ENCODE measurements at places on chromosomes 11 and 22. TPM values are rescaled to one million over a fixed set of nuclear protein-coding genes. Genes with fewer than 3 reads are reported as not detected.
A peak's percentile ranks its signal among the peaks of the same experiment; 100 is the strongest.

GNB1L gene
- total RNA-seq: 3.7 TPM

DNA sequence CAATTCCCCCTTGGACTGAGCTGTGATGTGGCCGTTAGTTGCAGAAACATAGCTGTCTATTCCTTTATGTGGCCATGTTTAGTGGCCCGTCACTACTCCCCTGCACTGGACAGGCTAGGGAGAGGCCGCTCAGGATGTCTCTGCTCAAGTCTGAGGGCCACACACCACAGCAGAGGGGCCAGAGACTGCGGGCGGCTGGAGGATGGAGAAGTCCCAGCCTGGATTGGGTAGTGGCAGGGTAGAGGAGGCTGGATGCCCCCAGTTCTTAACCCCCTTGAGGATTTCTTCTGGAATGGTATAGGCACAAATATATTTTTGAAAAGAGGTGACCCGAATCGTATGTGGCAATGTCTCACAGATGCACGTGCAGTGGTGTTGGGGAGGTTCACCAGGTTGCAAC, 116.4 kb upstream of the B3GAT1 start:
- H3K4me3 ChIP-seq: no peak overlapping the region
- H3K27me3 ChIP-seq: no peaks in the 10 kb centered on the region
- no peak for DNase-seq
- H3K4me1 ChIP-seq: peaks cover 4% of the 10 kb centered on the region
- H3K36me3 ChIP-seq: no peaks in the 10 kb centered on the region

GPR83 gene
- total RNA-seq: 0.31 TPM

DNA sequence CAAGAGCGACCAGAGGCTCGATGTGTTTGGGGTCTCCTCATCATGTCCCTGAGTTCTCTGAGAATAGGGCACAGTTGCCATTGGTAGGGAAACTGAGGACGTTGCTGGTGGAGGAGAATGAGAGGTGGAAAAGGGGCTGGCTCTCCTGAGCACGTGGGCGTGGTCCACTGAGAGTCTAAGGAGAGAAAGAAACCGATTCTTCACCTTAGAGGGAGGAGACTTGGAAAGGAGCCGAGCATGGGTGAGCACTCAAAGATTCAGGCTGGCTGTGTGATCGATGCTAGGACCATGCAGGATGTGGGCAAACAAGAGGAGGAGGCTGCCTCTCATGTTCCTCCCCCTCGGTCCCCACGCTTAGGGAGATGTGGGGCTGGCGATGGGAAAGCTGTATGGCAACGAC, 19.8 kb upstream of the TLCD5 start:
- H3K4me3 ChIP-seq: peak overlapping the region; percentile 38
- DNase-seq: no peak
- no peak overlapping the region for H3K27ac ChIP-seq

MAPK8IP2 gene
- total RNA-seq: 0.69 TPM

DNA sequence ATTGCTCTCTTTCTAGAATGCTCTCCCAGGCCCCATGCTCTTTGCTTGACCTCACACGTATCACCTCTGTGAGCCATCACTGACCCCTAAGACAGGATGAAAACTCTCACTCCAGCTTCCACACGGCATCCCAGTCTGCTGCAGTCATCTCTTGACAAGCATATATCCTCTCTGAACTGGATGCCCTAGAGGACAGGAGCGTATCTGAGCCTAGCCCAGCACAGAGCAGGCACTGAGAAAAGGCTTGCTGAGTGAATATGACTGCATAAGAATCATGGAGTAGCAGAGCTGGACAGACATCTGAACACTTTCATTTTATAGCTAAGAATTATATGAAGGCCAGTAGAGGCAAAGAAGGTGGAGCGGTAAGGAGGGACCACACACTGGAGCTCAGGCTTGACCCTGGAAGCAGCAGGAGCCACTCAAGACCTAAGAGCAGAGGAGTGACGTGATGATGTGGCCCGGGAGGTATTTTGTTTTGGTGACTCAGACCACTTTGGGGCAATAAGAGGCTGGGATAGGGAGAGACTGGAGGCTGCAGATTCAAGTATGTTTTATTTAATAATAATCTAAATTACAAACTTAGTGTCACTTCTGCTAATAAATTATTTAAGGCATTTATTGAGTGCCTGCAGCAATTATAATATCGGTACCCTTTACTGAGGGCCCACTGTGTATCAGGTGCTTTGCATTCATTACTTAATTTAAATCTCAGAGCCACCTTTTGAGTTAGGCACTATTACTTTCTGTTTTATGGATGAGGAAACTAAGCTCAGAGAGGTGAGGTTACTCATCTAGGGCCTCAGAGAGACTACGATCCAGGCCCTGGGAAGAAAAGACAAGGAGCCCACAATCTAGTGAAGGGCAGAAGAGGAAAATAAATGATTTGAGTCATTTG, 42.6 kb downstream of the MAP6 start:
- no peak overlapping the region for H3K27ac ChIP-seq
- H3K27me3 ChIP-seq: peaks cover 2% of the 10 kb centered on the region
- H3K4me1 ChIP-seq: no peaks in the 10 kb centered on the region
- H3K36me3 ChIP-seq: no peaks in the 10 kb centered on the region
- DNase-seq: no peak

DNA sequence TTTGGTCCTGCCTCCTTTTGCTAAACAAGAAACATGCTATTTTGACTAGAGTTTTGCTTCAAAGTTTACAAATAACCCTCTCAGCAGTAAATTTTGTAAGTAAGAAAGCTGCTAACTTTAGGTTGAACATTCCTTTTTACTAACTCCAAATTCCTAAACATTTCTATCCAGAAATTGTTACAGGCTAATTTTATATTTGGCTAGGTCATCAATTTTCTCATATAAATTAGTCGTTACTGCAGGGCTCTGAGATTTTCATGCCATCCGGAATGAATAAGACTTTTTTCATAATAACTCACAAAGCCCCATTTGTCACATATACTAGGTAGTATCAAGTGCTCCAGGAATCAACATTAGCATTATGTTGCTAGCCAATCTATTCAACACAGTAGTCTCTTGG, 143.1 kb downstream of the METTL15 start:
- H3K36me3 ChIP-seq: no peaks in the 10 kb centered on the region
- no peak for DNase-seq
- H3K27me3 ChIP-seq: no peaks in the 10 kb centered on the region

DNA sequence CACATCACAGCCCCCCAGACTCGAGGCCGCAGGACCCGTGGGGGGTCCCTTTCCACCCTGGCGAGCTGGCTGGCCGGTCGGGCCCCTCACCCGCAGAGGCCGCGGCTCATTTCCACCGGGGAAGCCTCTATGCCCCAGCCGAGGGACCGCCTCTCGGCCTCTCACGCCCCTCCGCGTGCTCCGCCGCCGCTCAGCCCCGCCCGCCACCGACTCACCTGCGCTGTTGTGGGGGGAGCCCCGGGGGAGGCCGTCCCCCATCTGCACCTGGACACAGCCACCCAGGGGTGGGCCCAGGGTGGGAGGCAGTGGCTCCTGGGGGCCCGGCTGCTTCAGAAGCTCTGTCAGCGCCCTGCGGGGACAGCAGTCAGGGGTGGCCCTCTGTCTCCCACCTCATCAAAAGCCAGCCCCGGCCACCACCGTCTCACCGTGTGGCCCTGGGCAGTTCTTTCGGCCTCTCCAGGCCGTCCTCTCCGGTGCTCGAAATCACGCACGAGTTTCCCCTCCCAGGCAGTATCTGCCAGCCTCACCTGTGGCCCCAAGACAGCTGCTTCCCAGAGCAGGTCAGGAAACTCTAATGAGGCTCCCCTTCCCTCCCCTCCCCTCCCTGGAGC, 3.8 kb downstream of the SHISA8 start:
- peaks cover 29% of the 10 kb centered on the region for H3K27me3 ChIP-seq
- DNase-seq: no peak
- peaks cover 13% of the 10 kb centered on the region for H3K4me1 ChIP-seq
- peaks cover 3% of the 10 kb centered on the region for H3K36me3 ChIP-seq

GRCh38 chr22:17518406-17518805, 44.9 kb upstream of the SLC25A18 start:
- H3K4me1 ChIP-seq: peaks cover 2% of the 10 kb centered on the region
- no peak for DNase-seq
- peaks cover 22% of the 10 kb centered on the region for H3K36me3 ChIP-seq
- peak overlapping the region; percentile 5 for H3K27ac ChIP-seq
- H3K27me3 ChIP-seq: no peaks in the 10 kb centered on the region

DNA sequence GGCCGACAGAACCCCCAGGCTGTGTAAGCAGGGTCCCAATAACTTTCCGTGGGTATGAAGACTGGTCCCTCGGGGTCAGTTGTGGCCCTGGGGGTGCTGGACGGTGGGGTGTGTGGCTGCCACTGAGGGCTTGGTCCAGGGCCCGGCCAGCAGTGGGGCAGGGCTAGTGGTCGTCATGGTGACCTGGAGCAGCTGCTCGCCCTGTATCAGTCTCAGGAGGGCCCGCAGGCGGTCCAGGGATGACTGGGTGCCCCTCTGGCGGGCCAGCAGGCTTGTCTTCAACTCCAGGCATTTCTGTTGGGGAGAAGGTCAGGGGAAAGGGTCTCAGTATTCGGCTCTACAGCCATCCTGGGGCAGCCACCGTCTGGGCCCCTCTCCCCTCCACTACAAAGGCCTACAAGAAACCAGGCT, 126.8 kb downstream of the PHF21B start:
- H3K4me1 ChIP-seq: no peaks in the 10 kb centered on the region
- no peak overlapping the region for H3K27ac ChIP-seq
- H3K36me3 ChIP-seq: peaks cover 4% of the 10 kb centered on the region

GRCh38 chr22:35329114-35329847, 29.6 kb downstream of the TOM1 start:
- peaks cover 7% of the 10 kb centered on the region for H3K27me3 ChIP-seq
- no peak overlapping the region for H3K4me3 ChIP-seq
- H3K36me3 ChIP-seq: peaks cover 32% of the 10 kb centered on the region

ACTN3 gene
- 0.21 TPM for total RNA-seq

OR52H1 gene
- 2.1 TPM for total RNA-seq

DNA sequence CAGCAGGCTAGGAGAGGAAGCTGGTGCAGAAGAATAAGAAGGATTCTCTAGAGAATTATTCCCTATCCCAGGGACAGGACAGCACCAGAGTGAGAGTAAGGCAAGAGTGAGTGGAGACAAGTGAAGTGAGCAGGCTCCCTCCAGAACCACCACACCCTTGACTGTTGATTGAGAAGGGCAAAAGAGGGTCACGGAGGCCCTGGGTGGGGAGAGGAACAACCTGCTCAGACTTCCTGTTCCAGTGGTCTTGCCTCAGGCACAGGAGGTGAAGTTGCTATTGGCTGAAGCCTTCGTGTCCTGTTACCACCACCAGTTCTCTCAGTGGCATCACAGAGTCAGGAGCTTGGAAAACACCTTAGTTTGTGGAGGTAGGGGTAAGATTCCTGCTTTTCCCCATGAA, 51.7 kb upstream of the CCDC89 start:
- H3K4me1 ChIP-seq: peaks cover 36% of the 10 kb centered on the region
- DNase-seq: no peak
- H3K27me3 ChIP-seq: no peaks in the 10 kb centered on the region

DNA sequence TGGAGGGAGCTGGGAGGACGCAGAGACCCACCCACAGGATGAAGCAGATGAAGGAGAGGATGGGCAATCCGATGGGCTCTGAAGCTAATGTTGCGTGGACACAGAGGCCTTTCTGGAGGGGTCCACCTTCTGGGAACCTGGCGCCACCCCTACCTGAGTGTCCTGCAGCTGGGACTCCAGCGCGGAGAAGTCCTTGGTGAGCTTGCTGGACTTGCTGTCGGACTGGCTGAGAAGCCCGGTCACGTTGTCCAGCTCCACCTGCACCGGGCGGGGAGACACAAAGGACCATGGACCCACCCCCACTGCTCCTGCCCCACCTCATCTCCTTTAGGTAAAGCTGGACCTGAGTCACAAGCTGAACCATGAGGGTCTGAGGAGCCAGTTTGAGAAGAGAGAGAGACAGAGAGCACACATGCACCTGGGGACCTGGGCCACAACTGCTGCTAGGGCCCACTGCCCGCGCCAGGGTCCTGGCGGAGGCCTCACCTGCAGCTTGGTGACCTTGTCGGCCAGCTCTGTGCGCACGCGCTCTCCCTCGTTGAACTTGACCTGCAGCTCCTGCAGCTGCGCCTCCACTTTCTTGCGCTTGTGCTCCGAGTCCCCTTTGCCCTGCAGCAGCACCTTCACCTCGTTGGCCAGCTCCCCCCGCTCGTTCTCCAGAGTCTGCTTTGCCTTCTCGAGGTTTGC, 40.8 kb downstream of the APOL1 start:
- peaks cover 2% of the 10 kb centered on the region for H3K4me1 ChIP-seq
- no peak overlapping the region for H3K27ac ChIP-seq

GRCh38 chr11:110710628-110711381, 1.4 kb downstream of the ARHGAP20 start:
- peaks cover 13% of the 10 kb centered on the region for H3K27me3 ChIP-seq
- H3K36me3 ChIP-seq: no peaks in the 10 kb centered on the region
- H3K4me1 ChIP-seq: peaks cover 12% of the 10 kb centered on the region
- H3K27ac ChIP-seq: no peak overlapping the region
- H3K4me3 ChIP-seq: peak overlapping the region; percentile 73

DNA sequence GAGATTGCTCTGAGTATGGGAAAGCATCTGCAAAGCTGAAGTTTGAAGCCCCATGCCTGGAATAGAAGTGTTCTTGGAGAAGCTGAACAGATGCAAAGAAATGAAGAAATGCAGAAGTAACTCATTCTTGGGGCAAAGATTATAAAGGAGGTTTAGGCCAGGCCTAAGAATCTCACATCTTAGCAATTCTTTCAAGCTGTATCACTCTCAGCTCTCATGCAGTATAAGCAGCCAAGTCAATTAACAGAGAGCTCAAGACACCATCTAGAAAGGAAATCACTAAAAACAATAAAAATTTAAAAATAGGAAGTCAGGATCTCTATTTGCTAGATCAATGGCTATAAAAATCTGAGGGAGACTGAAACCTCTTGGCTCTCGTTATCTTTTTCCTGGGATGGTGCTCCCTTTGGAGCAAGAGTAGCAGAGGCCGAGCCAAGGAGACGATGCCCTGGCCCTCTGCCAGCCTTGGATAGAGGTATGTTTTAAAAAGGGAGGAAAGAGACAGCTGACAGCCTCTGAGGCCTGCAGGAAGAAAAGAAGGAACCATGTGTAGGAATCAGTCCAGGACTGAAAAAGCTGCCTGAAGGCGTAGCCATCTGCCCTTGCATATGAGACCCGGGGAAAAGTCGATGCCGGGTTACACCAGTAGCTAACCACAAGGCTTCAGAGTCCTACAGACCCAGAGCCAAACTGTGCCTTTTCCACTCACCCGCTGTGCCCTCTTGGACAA, 229.8 kb downstream of the BLID start:
- no peaks in the 10 kb centered on the region for H3K36me3 ChIP-seq
- peaks cover 1% of the 10 kb centered on the region for H3K27me3 ChIP-seq
- no peak for DNase-seq
- H3K4me1 ChIP-seq: no peaks in the 10 kb centered on the region
- no peak overlapping the region for H3K27ac ChIP-seq
- no peak overlapping the region for H3K4me3 ChIP-seq

POU2AF2 gene
- total RNA-seq: not detected

DNA sequence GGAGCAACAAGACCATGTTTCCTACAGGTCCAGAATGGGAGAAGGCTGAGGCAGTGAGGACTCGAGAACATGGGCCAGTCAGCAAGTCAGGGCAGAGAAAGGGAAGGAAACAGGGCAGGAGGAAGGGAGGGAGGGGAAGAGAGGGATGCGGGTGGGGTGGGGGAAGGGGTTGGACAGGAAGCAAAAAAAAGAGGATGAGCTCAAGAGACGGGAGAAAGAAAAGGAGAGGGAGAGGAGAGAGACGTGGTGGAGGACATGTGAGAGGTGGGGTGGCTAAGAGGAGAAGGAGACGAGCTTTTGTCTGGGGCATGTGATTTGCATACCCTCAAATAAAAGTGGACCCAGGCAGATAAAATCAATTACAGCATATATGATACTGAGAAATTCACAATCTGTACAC, 389.5 kb upstream of the B3GAT1 start:
- no peak overlapping the region for H3K27ac ChIP-seq
- peaks cover 1% of the 10 kb centered on the region for H3K27me3 ChIP-seq
- no peaks in the 10 kb centered on the region for H3K36me3 ChIP-seq
- no peak overlapping the region for H3K4me3 ChIP-seq

- H3K4me3 ChIP-seq: no peak overlapping the region
- H3K4me1 ChIP-seq: no peaks in the 10 kb centered on the region
- no peak overlapping the region for H3K27ac ChIP-seq
Measured at GRCh38 chr22:46453829-46454503, 83.5 kb downstream of the CELSR1 start.

All from endothelial cell (in vitro differentiated cells).